RPMI8226 (cell line): ENCODE measurements at places on chromosomes 3 and 15.

DNA sequence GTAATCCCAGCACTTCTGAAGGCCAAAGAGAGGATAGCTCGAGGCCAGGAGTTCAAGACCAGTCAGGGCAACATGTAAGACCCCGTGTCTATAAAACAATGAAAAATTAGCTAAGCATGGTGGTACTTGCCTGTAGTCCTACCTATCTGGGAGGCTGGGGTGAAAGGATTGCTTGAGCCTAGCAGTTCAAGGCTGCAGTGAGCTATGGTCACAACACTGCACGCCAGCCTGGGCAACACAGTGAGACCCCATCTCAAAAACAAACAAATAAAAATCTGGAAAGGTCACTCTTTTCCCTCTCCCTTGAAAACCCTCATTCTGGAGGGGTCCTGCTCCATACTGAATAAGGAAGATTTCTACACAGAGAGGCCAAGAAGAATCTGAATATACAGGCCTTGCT is 43.5 kb upstream of the ZNF280D start:
- no peak for DNase-seq

GRCh38 chr3:134710313-134710680 is 59.5 kb upstream of the KY start:
- no peak for DNase-seq

DNA sequence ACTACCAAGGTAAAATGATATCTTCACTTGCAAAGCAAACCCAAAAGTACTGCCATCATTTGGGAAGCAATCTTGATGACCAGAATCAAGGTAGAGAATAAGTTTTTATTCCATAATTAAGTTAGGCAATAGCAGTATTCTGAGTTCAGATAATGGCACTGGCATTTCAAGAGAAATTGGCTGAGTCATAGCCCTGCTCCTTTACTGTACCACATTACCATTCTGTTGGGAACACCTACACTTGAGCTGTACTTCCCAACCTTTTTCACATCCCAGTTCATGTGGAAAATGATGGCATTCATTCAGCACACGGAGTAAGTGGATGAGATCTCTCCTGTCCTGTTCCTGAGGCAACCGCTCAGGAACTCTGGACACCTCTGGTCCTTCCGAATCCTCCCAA is 311.6 kb upstream of the TPRG1 start:
- DNase-seq: no peak

- no peak for DNase-seq
Observed at GRCh38 chr3:147420353-147421183, 11.4 kb downstream of the ZIC1 start.

DNA sequence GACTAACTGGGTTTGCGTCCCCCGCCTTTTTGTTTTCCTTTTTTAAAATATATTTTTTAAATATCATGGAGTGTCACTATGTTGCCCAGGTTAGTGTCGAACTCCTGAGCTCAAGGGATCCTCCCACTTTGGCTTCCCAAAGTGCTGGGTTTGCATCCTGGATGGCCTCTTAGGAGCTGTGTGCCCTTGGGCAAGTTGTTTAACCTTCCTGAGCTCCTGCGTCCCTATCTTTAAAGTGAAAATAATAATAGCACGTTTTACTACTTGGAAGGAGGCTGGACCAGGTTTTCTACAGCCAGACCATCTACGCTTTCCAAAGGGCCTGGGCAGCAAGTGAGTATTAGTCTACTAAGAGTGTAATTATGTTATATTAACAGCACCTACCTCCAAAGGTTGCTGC is 44.2 kb upstream of the RNU6-1 start:
- no peak for DNase-seq

DNA sequence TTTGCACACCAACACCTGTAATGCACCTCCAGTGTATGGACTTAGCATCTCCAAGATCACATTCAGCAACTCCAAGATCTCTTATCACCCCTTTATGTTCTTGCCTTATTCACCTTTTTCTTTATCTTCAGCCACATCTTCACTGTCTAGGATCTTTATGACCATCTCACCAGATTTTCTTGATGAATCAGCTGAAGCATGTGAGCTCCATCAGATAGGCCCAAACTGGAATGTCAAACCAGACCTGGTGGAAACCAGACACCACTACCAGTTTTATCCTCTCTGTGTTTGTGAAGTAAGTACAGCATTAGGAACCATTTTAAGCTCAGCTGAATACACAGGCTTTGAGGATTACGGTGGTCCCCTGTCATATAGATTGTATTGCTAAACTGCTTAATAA is 330.4 kb upstream of the NDN start:
- DNase-seq: no peak

GRCh38 chr3:170496868-170497140 is 78.1 kb downstream of the CLDN11 start:
- DNase-seq: no peak

DNA sequence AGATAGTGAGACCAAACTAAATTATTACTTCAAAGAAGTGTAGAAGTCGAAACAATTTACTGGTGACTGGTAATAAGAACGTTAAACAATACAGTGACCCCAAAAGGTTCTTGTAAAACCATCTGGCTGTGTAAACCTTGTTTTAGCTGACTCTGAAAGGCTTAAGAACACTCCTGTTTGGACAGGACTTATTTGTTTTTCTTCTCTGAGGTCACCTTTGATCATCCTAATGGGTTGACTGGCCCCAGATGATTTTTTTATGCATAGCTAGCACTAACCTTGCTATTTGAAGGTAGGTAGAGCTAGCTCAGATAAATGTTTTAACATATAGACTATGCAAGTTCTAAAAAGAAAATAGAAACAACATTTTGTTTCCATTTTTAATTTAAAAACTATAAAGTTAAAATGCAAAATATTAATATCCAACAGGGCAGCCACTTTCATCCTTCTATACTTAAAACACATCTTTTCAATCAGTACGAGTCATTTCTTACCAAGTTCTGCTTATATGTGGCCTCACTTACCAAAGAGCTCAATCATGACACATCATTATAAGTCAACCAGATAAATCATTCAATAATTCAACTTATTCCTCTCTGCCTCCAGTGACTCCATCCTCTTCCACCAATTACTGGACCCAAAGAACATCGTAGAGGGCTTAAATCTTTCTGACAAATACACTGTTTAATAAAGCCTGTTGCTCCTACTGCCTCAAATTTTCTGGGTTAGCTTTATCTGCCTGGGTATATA is 158.8 kb downstream of the SSR3 start:
- no peak for DNase-seq

- no peak for DNase-seq
Observed at GRCh38 chr3:12444582-12445471, 39.5 kb upstream of the TSEN2 start.

DNA sequence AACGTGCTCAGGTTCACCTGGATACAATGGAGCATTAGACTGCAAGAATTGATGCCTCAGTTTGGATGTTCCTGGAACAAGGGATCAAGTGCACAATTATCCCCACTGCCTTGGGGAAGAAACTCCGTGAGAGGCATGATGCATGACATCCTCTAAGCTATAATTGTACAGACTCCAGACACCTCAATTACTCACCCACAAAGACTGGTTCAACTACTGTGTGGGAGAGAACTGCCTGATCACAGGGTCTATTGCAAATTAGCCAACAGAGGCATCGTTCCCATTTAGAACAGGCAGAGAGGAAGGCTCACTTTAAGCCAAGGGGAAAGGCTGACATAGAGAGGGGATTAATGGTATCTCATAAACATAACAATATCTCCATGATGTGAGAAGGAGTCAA is 43.5 kb downstream of the ARRDC4 start:
- no peak for DNase-seq

GRCh38 chr15:69475769-69476358 is 23.2 kb downstream of the RPLP1 start:
- peak; percentile 82 for DNase-seq

DNA sequence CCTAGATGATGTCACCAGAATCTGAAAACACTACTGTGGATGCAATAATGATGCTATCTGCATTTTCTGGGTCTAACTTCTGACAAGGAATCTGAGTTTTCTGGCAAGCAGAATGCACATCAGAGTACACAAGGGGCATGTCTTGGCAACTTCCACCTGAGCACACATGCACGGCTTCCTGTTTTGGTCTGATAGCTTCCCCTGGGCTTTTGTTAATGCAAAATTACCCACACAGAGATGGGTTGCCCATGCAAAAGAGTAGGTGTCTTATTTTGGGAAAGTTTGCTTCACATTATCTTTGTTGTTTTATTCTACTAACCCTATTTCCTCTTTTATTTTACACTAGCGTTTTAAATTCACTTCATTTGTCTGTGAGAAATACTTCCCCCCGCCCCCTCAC is 74.2 kb upstream of the SATB1 start:
- no peak for DNase-seq

DNA sequence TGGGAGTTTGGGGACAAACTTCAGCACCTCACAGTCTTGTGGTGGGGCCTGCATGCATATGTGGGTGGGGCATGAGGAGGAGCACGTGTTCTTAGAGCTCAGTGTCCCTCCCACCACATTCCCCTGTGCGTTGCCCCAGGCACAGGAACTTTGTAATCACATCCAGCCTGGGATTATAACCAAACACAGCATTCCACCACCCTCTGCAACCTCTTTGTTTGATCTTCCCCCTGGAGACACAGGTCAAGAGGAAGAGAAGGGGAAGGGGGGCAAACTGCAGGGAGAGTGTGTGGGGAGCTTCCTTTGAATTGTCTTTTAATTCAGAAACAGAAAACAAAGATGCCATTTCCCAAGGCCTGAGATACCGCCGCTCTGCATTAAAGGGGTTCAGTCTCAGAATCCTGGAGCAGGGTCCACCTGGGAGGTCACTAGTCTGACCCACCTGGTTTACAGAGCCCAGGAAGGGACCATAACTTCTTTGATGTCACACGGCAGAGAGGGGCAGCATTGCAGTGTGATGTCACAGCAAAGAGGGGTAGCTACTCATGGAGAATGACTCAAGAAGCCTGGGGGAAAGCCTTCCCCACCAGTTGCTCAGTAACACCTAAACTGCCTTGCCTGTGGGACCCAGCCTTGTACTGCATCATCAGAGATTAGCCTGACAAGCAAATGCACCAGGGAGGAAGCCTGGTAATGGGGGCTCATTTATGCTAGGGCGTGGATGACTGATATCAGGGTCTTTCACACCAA is 106.3 kb upstream of the RNU6-1 start:
- DNase-seq: no peak

DNA sequence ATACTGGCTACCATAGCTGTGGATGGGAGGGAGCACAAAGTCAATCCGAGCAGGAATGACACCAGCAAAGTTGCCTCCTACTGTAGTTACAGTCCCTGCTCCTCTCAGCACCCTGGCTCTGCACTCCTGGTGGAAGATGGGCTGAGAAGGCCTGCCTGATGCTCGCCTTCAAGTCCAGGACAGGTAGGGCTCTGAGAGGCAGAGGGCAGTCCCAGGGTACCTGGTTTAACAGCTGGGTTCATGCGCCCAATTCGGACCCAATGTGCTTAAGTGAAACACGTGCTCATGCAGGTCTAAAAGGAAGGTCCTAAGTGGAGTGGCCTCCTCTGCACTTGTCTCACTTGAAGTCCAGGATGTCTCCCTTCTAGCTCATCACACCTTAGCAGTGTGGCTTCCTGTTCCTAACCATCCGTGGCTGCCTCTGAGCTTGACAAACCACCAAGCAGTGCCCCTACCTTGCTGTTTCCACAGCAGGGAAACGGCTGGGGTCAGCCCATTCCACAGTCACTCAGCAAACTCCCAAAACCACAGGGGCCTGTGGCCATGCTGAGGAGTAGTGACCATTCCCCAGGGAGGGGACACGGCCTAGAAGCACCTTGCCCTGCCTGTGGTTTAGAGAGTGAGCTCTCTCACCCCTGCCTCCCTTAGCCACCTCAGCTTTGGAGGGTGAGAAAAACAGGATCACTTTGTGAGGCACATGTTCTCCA is 3.9 kb upstream of the MUSTN1 start:
- no peak for DNase-seq

GRCh38 chr3:120102232-120102631 is 8.0 kb upstream of the GSK3B start:
- no peak for DNase-seq

GRCh38 chr3:32246079-32246675 is 7.7 kb downstream of the CMTM8 start:
- DNase-seq: peak; percentile 11

DNA sequence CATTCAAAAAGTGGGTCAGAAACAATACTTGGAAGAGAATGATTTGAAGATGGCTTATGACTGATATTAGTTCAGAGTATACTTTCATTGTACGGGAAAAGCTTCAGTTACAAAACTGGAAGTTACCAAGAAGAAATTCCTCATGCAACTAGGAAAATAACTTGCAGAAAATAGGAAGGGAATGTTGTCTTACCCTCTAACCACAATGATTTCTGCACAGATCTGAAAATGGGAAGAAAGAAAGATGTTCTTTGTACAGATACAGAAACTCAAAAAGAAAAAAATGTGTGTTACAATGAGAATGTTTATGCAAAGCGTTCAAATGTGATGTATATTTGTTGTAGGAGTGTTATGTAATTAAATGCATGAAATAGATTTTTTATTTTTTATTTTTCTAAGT is 3.7 kb downstream of the ZNF280D start:
- no peak for DNase-seq

GRCh38 chr15:65923264-65923663 is 54.0 kb downstream of the RAB11A start:
- DNase-seq: no peak

DNA sequence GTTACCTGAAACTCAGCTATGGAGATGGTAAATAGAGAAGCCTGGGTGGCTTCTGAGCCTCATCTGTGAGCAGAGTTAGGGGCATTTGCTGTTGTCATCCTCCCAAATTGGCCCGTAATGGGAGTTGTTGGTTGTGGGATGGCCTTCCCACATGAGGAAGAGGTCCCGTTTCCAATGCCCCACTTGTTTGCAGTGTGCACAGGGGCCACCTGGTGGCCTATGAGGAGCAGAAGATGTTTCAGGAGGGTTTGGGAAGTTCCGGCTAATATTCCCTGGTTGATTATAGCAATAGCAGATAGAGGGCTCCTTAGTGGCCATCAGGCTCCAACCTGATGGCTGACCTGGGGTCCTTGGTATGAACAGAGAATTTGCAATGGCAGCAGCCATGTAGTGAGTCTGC is 1546.5 kb downstream of the OTOL1 start:
- DNase-seq: no peak

GRCh38 chr3:160945336-160945735 is 159.8 kb downstream of the B3GALNT1 start:
- no peak for DNase-seq

DNA sequence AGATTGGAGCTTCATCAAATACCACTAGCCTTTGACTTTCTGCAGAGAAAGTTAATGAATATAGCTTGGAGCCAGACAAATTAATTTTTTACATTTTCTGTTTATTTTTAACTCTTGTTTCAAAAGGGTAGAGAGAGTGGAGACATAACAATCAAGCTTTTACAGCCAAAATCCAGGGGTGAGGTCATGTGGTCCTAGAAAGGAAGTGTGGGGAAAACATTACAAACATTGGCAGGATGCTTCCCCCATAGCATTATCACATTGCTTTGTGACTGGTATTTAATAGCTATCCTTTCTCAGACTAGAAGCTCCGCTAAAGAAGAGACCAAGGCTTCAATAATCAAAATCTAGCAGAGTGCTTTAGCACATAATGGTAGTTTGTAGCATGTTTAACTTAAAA is 46.4 kb upstream of the PHLDB2 start:
- no peak for DNase-seq

GRCh38 chr15:70172124-70172523 is 74.4 kb upstream of the TLE3 start:
- DNase-seq: no peak

- DNase-seq: no peak
Observed at GRCh38 chr15:51374131-51374530, 32.7 kb downstream of the GLDN start.
